ENCODE measurements at places on chromosomes 2 and 18.

DNA sequence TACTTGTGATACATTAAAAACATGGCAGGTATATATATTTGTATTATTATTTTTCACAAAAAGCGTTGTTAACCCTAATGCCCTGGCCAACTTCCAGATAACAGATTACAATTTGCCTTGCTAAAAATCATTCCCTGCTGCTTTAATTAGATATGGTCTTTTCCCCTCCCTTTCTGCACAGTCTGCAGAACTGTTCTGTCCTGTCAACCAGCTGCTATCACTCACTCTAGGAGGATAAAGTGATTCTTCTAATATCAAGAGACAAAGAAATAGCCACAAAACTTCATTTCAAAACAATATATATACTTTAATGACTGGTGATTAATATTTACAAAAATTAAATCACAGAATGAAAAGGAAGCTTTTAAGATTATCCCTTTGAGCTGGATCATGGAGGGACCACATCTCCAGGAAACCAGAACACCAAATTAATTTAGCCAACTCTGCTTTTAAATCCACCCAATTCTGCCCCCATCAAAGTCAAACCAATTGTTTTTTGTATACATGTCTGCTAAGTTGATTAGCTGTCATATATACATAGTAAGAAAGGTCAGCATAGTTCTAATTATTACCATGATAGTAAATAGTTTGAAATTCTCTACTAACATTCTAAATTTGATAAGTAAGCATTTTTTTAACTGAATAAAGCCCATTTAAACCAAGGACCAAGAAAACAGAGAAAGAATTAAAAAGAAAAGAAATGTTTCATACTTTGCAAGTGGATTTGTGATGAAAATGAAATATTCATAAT, 55.7 kb downstream of the RND3 start:
- DNase-seq = no peak

GRCh38 chr18:678482-679182, 21.2 kb downstream of the TYMS start:
- DNase-seq = no peak

- DNase-seq = no peak
Observed at GRCh38 chr18:64287926-64288325, 139.0 kb upstream of the LINC00305 start.

DNA sequence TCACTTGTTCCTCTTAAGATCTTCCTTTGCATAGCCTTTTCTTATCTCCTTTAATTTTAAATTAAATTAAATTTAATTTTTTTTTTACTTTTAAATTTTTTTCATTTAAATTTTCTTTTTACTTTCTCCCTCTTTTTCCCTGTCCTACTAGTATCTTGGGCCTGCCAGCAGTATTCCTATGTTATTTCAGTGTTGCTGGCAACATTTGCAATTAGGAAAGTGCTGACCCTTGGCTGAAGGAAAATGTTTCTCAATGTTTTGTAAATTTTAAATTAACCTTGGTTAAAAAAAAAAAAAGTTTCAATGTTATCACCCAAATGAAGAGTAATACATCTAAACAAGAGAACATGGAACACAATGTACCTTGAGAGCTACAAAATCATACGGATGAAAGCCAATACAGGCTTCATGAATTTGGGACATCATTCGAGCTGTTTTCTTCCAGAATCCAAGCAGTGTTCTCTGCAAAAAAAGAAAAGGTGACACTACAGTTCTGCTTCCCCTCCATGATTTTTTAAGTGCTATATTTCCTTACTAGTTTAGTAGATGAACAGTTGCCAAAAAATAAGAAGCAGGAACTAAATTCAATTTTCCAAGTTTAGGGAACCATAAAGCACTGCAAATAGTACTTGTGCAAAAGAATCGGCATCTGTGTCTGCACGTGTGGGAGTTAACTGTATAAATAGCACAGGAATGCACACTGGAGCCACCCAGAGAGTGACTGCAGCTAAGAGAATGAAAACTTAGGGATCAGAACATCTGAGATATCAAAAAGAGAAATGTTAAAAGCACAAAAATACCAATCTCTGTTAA, 55.8 kb downstream of the ICA1L start:
- no peak for DNase-seq

- no peak for DNase-seq
Observed at GRCh38 chr2:144463266-144463665, 56.7 kb downstream of the ZEB2 start.

DNA sequence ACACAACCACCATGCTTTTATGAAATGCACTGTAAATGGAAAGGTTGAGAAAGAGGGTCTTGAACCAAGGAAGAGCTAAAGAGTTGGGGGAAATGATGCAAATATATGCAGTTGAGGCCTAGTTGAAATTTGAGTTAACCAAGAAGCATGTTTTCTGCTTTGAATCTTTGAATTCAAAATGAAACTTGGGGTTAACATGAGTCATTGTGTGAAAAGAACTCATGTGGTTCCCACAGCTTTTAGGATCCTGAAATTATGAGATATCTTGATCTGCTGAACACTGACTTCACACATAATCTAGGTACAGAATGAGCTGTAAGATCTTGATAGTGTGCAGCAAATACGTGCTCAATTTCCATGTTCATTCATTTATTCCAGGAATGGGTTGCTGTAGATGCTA, 422.9 kb upstream of the TRIB2 start:
- DNase-seq = no peak

- peak; percentile 50 for DNase-seq
Observed at GRCh38 chr18:13377496-13377895, 158.9 kb downstream of the LDLRAD4 start.

DNA sequence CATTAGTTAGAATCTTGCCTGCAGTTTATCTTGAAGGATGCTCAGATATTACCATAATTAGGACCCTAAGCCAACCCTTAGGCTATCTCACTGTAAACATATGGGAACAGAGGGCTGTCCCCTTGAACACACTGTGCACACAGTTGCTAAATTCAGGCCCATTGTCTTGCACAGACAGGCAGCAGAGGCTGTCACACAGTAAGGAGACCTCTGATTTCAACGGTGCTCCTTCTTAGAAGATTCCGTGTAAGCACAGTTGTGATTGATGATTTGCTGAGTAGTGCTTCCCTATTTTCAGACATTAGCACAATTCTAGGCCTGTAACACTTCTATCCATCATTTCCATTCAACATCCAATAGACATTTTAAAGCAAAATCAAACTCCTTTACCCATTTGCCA, 108.0 kb downstream of the RNF152 start:
- no peak for DNase-seq

- no peak for DNase-seq
Observed at GRCh38 chr18:8952174-8952573, 150.3 kb upstream of the NDUFV2 start.

- no peak for DNase-seq
Observed at GRCh38 chr2:21229302-21229701, 105.5 kb downstream of the TDRD15 start.

GRCh38 chr2:16654833-16655444, 10.7 kb downstream of the CYRIA start:
- DNase-seq = no peak

DNA sequence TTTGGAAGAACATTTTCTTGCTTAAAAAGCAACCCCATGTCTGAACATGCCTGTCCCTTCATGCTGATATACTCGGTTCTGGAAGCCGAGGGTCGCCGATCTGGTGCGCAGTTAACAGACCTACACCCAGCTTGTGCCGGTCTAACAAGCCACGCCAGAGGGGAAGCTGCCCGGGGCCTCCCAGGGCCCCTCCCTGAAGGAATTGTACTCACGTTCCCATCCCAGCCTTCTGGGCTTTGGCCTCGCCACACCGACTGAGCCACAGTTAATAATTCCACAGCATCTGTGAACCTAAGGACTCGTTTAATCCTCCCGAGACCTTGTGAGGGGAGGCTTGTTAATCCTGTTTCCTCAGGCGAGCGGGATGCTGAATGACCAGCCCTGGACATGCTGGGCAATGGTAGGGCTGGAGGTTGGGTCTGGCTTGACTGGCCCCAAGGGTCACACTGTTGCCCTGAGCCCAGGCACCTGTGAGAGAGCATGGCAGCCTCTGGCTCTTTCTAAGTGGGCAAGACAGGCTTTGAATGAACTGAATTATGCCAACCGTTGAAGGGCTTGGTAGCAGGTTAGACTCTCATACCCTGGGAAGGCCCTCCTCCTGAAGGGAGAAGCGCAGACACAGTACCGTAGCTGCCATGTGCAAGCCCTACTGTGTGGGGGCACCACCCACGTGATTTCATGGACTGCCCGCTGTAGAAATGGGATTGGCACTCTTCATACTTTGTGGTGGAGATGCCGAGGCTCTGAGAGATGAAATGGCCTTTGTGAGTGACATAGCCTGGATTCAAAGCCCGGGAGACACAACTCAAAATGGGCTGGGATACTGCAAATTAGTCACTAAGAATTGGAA, 27.9 kb upstream of the ODC1 start:
- no peak for DNase-seq

GRCh38 chr2:196391149-196391479, 219.7 kb upstream of the STK17B start:
- no peak for DNase-seq

- DNase-seq = no peak
Observed at GRCh38 chr18:75208836-75209128, 157 bp downstream of the PTGR3 start.

GRCh38 chr2:5885451-5886173, 193.4 kb downstream of the SOX11 start:
- no peak for DNase-seq

GRCh38 chr18:31252522-31252921, 65.4 kb upstream of the DSG1 start:
- DNase-seq = no peak

DNA sequence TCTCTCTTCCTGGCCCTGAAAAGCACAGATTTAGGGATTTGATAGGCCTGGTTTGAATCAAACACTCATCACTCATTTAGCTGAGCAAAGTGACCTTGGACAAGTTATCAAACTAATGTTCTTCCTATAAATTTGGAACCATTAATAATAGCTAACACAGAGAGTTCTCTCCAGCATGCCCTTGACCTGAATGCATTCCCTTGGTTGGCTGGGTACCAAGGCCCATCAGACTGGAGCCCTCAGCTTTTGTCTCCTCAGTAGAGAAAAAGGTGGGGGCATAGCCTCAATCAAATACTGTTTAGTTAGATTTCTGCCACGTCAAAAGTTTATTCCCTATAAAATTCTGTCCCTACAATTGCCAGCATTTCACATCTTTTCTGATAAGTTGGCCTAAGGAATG, 13.8 kb upstream of the MRPL19 start:
- no peak for DNase-seq

DNA sequence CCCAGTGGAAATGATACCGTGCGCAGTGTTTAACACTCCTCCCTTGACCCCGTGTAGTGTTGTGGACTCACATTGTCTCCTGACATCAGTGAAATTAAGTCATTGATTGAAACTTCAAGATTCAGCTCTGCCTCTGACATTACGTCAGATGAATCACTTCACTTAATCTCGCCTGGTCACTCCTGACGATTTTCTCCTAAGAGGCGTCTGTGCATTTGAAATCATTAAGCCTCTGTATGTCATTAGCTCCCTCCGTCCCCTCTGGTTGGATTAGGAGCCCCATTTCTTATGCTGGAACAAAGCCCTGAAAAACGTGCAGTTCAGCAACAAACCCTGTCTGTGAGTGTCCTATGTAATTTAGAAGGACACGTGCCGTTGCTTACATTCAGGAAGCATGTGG, 36.7 kb upstream of the CNGA3 start:
- DNase-seq = no peak

GRCh38 chr2:129805899-129806298, 173.6 kb upstream of the RAB6C start:
- no peak for DNase-seq

DNA sequence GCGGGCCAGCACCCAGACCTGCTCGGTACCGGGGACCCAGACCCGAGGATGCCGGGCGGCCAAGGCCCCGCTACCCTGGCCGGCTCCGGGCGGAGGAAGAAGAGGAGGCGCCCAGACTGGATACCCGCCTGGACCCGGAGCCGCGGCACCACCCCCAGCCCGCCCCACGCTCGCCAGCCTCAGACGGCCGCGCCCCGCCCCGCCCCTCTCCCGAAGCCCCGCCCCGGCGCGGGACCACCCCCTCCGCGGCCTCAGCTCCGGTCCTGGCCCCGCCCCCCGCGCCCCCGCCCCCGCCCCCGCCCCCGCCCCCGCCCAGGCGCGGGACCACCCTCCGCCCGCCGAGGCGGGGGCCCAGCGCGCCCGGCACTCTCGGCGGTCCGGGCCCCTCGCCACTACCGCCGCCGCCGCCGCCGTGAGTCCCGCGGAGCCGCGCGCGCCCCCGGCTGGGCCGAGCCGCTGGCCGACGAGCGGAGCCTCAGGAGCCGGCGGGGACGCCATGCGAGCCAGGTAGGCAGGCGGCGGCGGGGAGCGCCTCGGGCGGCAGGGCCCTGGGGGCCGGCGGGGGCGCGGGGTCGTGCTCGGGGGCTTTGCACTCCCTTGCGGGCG, at the start of gene SH3BP4:
Gene SH3BP4 (plus strand): TSS at position 354 of the 606 bp plus-strand sequence. CDS start 82,986 bp downstream, outside the sequence.
- no peak for DNase-seq

- DNase-seq = no peak
Observed at GRCh38 chr2:54723996-54724559, 616 bp downstream of the EML6 start.

DNA sequence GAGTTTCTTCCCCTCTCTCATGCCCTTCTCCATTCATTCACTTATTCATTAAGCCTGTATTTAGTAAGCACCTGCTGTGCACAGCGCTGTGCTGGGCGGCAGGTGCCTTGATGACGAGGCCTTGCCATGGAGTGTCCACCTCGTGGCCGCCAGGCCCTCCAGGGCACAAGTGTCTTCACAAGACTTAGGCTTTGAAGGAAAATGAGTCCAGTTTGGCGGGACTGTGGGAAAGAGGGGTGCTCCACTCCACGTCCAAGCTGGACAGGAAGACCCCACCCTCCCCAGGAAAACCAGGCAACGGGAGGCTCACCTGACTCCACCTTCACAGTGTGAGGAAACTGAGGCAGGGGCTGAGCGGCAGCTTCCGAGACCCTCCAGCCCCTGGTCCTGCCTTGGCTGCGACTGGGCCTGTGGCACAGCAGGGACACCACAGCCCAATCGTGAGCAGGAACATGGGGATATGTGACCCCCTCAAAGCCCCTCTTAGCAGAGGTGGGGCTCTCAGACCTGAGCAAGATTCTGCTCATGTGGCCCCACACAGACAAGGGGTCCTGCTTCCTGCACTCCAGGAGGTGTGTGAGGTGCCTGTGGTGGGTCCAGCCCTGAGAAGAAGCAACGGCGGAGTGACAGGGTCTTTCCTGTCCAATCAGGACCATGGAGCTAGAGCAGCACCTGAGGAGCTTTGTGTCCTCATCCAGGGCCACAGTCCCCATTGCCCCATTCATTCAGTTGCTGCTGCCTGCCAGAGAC, 110.3 kb upstream of the ODC1 start:
- DNase-seq = no peak

DNA sequence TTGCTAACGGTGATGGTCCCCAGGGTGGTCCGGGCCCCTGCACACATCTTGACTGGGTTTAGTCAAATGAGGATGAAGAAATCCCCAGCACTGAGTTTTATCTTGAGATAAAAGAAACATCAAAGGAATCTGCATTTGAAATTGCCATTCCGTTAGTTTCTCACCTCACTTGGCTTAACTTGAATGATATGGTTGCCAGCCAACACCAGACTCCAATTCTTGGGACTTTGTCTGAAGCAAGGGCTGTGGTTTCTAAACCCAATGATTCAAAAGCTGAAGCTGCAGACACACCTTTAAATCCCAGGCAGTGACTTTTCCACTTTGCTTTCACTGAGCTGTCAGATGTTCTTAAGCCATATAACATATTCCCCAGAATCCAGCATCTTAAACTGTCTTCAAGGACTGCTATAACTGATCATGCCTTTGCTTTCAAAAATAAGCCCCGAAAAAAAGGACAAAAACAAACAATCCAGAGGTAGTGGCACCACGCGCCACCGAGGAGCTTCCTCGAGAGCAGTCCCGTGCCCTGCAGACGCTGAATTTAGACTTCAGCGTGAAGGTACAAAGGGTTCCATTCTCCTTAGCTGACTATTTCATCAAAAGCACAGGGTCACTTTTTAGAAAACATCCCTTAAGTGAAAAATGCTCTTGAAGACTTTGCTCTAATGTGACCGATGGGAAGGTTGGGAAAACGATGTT, 189.3 kb downstream of the HDAC4 start:
- DNase-seq = no peak
